ELF-1 (cell line): ENCODE measurements at places on chromosomes 2 and 18.

DNA sequence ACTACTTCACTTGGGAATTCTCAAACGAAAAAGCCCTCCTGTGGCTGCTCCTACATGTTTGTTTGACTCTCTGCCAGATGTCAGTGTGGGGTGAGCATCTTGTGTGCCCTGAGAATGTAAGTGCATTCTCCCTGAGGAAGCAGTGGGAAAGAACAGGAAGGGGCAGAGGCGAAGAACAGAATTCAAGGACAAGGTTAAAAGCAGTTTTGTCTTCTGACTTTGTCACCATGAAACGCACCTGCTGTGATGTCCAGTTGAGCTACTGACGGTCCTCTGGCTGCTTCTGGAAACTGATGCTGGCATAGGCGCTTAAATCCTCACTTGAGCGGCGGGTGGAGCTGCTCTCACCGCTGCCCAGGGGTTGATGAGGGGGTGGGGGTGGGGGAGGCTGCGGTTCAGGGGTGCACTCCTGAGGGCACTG lies 4.9 kb downstream of the IRS1 start:
- no peak for DNase-seq

- no peak for DNase-seq
Measured at GRCh38 chr18:2606335-2606734, 35.0 kb downstream of the NDC80 start.

- DNase-seq, result peak; percentile 84
Measured at GRCh38 chr2:135997380-135997779, 12.0 kb upstream of the DARS1 start.

DNA sequence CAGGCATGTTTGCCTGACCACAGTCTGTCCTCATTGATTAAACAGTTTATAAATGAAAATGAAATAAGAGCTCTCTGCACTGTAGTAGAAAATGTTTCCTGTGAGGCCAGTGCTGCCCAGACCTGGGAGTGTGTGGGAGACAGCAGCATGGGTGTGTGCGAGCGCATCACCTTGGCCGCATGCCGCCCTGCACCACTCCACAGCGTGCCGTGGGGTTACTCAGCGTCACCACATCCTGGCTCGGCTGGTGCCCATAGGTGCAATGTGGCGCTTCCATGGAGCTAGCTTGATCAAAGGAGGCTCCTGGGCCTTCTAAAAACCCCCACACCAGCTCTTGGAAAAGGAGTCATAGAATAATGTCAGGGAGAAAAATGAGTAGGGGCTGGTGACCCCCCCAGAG lies 76.0 kb upstream of the EPC2 start:
- DNase-seq, result no peak

- DNase-seq, result no peak
Measured at GRCh38 chr2:202050652-202051051, 17.0 kb downstream of the FZD7 start.

DNA sequence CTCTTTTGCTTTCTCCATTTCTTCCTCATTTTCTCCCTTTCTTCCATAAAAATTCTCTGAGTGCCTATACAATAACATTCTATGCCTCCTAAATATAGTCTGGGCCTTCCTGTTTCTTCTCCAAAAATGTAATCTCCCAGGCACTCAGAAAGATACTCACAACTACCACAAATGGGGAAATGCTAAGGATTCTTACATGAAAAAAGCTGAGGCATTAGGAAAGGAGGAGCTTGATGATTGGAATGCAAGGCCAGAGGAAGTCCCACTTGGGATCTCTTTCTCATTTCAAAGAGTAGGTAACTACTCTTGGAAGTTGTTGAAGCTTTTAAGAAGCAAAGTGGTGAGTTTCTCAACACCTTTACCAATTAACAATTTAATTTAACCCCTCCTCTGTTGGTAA lies 3.4 kb downstream of the VSNL1 start:
- DNase-seq, result peak; percentile 22

DNA sequence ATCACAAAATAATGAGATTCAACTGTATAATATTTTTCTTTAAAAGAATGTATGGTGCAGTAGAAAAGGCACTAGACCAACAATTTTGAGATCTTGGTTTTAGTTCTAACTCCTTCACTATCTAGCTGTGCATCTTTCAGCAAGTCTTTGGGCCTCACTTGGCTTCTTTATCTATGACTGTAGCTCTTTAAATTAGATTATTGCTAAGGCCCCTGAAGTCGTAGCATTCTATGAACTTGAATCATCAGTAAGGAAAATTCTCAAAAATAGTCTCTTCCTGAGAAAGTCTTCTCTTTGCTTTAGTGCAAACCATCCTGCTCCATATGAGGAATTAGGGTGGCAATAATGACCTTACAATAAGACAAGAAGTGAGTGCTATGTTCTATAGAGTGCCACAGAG lies 140.4 kb downstream of the FTCDNL1 start:
- DNase-seq, result no peak

DNA sequence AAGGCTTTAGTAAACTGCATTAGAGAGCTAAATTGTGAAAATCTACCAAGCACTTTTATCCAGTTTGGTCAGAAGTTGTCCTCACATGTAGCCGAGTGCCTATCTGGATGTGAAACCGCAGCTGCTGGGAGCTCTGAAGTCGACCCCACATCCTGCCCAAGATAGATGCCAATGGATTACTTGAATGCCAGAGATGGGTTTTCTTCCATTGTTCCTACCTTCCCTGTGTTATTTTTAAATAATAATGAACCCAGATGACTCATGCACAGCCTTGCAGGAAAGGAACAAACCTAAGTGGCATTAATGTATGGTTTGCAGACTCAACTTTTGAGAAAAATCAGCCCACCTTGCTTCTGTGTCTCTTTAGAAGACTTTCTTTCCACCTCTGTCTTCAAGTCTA lies 408.5 kb downstream of the FBXO15 start:
- no peak for DNase-seq

DNA sequence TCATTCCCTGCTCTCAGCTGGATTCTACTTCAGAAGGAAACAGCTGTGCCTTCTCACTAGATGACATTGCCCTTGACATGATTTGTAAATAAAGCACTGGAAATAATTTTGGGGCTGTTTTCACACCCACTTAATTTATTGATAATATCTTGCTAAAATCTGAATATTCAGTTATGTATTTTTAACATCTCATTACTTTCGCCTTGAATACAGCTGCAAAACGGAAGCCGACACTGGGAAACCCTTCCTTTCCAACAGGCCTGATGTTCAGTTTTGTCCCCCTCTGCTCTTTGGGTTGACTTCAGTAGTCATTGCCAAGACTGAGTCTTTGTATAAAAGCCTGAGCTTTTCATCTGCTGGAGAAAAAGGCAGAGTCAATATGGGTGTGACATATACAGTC lies 82.7 kb downstream of the DOCK10 start:
- DNase-seq, result no peak

DNA sequence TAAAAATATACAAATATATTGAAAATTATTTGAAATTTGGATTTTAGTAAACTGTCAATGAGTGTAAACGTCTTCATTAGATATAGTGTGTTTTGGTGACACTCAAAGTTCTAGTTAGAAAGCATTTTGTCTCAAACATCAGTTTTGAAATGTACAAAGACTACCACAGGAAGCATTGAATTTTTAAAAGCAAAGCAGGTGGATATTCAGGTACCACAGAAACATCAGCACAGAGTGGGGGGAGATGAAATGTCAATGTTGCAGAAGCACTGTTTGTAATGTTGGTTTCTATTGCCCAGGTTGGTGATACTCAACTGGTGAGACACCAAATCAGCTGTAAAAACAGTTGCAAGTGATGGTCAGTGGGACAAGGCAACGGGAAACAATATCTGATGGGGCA lies 136.5 kb upstream of the ITGA4 start:
- DNase-seq, result no peak

DNA sequence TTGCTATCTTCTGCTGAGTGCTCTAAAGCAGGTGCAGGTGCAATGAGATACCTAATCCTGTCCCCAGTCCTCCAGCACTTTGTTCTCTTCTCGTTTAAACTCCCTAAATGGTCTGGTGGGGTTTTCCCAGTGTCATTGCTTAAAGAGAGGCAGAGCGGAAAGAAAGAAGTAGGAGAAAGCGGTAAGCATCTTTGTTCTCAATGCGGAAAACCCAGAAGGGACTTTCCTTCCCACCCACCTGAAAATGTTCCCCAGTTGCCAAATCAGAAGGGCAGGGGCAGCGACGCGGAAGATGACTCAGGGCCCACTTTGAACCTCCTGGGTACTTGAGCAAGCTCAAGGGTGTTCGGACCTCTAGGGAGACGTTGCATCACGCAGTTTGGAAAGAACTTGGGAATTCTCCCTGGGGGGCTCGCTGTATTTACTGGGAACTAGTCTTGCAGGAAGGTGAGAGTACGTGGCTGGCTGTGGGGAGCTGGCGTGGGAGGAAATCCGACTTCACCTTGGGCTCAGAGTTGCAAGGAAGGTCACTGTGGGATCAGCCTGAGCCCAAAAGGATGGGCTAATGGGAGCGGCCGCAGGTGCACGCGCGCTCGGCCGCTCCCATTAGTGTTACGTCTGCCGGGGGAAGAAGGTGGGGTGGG lies 589 bp upstream of the SGPP2 start:
- peak; percentile 15 for DNase-seq

DNA sequence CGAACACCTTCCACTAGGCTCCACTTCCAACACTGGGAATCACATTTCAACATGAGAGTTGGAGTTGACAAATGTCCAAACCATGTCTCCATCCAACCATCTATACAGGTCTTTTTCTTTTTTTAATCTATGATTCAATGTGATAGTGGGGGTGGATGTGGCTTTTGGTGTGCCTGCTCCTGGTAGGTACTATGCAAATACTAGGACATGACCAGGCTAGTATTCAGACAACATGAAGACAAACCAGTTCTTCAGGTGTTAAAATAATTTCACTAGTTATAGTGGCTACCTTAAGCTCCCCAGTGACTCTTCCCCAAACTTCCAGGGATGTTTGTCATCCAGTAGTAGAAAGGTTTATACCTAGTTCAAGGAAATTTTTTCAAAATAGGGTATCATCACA lies 387.5 kb downstream of the CDH2 start:
- no peak for DNase-seq

- no peak for DNase-seq
Measured at GRCh38 chr2:85733121-85733960, 20.4 kb upstream of the ATOH8 start.

GRCh38 chr18:22977847-22978701 lies 44.9 kb downstream of the RBBP8 start:
- no peak for DNase-seq

DNA sequence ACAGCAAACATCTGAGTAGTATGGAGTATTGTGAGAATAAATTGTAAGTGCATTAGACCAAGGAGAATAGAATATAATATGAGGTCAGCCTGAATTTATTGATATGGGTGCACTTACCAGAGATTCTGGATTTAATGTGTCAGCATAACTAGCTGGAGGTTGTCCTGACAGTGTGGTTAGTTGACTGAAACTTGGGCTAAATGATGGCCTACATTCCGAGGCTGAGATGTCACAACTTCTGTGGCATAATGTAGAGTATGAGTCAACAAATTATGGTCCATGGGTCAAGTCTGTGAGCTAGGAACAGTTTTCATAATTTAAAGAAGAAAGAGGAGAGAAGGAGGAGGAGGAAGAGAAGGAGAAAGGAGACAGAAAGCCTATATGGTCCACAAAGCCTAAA lies 127.6 kb downstream of the QPCT start:
- DNase-seq, result no peak

DNA sequence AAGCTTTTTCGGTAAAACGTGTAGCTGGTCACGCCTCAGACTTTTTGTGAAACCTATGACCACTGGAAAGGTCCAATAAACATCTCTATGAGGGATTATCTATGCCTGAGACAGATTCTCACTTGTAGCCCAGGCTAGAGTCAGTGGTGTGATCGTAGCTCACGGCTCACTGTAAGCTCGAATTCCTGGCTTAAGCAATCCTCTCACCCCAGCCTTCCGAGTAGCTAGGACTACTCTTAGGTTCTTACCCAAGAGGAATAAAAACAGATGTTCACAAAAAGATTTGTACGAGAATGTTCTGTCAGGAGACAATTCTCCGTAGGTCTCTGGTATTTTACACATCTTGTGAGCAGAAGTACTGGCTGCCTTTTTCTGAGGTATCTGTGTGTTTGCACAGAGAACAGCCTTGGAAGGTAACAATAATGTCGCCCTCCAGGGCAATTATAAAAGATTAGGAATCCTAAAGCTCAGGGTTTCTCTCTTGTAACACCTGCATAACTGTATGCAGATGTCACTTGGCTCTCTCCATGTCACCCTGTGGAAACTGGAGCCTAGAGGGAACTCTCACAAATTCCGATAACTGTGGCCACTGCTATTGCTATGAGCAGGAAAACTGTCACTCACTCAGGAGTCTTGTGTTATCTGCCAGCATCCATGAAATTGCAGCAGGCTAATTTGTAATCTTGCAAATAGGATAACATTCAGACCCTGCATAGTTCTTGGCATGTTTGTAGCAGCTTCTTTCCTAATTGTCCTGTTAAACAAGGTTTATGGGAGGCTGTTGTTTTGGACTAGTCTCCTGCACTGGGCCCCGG lies 25.5 kb upstream of the RALBP1 start:
- peak; percentile 14 for DNase-seq

- DNase-seq, result no peak
Measured at GRCh38 chr2:174699993-174700766, 64.1 kb downstream of the CHRNA1 start.

DNA sequence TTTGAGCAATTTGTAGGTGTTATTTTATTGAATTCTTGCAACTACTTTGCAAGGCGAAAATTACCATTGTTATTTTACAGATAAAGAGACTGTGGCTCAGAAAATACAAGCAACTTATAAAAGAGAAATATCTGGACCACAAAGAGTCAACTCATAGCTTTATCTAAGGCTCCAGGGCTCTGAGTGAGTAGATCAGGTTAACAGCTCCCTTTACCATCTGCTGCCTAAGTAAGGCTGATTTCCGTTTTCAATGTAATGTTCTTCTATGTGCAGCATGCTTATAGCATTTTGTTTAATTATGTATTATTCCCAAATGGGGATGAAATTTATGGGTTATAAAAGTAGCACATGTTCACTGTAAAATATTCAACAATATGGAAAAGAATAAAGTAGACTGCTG lies 299.1 kb upstream of the TNP1 start:
- DNase-seq, result no peak
